ENCODE measurements at places on chromosomes 3 and 15.

DNA sequence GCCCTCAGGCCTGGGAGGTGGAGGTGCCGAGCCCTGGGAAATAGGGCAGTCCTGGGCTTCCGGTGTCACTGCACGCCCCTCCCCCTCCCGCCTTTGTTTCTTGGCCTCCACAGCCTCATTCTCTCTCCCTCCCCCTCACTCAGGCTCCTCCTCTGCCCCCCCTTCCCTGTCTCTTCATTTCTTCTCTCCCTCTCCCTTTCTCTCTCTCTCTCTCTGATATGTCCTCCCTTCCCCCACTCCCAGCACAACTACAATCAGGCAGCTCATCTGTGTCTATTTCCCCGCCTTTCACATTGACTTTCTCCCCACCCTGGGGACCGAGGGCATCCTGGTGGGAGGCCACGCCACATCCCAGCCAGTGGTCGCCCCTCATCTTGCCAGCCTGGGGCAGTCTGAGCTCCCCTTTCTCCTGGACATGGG is 40.2 kb downstream of the IDH2 start:
- no peak overlapping the region for H3K27ac ChIP-seq
- DNase-seq: no peak
- no peaks in the 10 kb centered on the region for H3K36me3 ChIP-seq
- peaks cover 16% of the 10 kb centered on the region for H3K4me1 ChIP-seq
- no peak overlapping the region for H3K4me3 ChIP-seq

GRCh38 chr3:69385123-69385722 is 665 bp downstream of the FRMD4B start:
- H3K27ac ChIP-seq: no peak overlapping the region
- no peaks in the 10 kb centered on the region for H3K36me3 ChIP-seq
- peaks cover 7% of the 10 kb centered on the region for H3K4me1 ChIP-seq
- no peak for DNase-seq

DNA sequence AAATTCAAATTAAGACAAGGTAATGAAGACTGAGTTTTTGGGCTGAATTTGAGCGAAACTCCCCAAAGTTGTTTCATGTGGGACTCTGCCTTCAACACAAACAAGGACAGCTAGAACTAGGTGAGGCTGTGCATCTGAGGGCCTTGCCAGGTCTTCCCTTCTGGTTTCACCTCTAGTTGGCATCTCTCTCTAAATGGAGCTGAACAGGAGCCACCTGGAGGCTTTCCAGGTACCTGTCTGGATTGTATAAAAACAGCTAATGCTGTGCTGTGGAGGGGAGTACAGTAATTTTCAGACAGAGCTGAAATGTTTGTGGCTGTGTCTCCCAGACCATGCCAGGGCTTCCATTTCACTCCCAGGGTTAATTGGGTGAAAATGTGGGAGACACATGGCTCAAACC is 27.1 kb downstream of the TRIM71 start:
- peaks cover 69% of the 10 kb centered on the region for H3K4me1 ChIP-seq
- DNase-seq: no peak
- no peaks in the 10 kb centered on the region for H3K36me3 ChIP-seq
- no peak overlapping the region for H3K4me3 ChIP-seq

DNA sequence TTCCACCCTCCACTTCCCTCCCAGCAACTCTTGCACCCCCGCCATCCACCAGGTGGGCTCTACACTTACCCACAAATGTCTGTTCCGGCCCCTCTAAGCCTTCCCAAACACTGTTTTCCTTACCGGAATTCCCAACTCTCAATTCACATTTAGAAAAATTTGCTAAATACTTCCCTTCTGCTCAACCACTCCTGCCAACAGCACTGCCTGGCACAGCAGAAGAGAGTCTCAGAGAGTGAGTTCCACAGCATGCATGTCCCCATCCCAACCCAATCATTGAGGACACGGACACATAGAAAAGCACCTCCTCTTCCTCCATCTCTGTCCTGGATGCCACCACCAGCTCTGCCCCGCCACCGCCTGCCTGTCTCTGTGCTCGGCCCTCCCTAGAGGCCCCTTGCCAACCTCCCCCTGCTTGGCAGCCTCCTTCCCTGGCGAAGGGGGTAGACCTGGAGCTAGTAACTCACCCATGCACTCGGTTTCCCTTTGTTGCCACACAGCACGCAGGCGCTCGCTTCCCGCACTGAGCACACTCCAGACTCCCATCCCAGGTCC is 66.2 kb upstream of the SLC6A1 start:
- H3K36me3 ChIP-seq: no peaks in the 10 kb centered on the region
- H3K27me3 ChIP-seq: no peaks in the 10 kb centered on the region
- H3K4me1 ChIP-seq: no peaks in the 10 kb centered on the region
- no peak for DNase-seq
- no peak overlapping the region for H3K27ac ChIP-seq
- H3K4me3 ChIP-seq: no peak overlapping the region

DNA sequence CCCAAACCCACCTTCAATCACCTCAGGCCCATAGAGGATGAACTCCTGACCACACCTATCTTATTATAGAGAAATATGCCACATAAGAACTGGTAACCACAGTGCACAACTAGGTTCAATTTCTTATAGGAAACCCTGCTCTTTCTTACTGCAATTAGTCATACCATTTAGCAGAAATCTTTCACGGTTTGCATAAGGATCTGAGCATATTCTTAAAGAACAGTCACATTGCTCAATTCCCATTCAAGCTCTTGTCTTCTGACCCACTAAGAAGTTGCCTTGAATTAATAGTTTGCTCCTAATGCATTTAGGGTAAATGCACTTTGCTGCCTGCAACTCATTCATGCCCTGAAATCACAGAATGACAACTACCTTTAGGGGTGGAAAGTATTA is 9.2 kb downstream of the ERC2 start:
- DNase-seq: no peak
- no peaks in the 10 kb centered on the region for H3K36me3 ChIP-seq
- H3K4me1 ChIP-seq: no peaks in the 10 kb centered on the region
- H3K27me3 ChIP-seq: no peaks in the 10 kb centered on the region

- H3K27me3 ChIP-seq: no peaks in the 10 kb centered on the region
- H3K4me1 ChIP-seq: peaks cover 3% of the 10 kb centered on the region
- H3K27ac ChIP-seq: peak overlapping the region; percentile 54
- H3K36me3 ChIP-seq: no peaks in the 10 kb centered on the region
- peak; percentile 22 for DNase-seq
- H3K4me3 ChIP-seq: peak overlapping the region; percentile 88
These were observed 630 bp downstream of the ATP6V1A start for GRCh38 chr3:113747283-113748046.

GRCh38 chr15:60673918-60674558 is 195.1 kb upstream of the ICE2 start:
- H3K27me3 ChIP-seq: no peaks in the 10 kb centered on the region
- H3K27ac ChIP-seq: no peak overlapping the region
- no peak overlapping the region for H3K4me3 ChIP-seq
- no peaks in the 10 kb centered on the region for H3K36me3 ChIP-seq
- no peaks in the 10 kb centered on the region for H3K4me1 ChIP-seq
- DNase-seq: peak; percentile 60

DNA sequence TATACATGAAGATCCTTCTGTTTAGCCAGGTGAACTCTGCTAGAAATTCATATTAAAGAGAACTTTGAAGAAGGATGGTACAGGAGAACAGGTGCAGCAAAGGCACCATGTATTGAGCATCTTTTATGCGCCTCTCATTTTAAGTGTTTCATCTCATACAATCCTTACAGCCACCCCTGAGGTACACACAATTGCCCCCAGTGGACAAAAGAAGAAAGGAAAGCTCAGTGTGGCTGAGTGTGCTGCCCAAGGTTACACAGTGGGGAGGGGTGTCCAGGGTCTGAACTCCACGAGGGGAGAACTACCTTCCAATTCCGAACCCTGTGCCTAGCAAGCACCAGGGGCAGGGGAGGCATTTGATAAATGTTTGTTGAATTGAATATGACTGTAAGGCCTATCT is 98.6 kb downstream of the MECOM start:
- H3K4me3 ChIP-seq: no peak overlapping the region
- H3K36me3 ChIP-seq: peaks cover 2% of the 10 kb centered on the region
- no peak for DNase-seq
- H3K27me3 ChIP-seq: no peaks in the 10 kb centered on the region

GRCh38 chr15:99430881-99431401 is 134.8 kb upstream of the MEF2A start:
- H3K27ac ChIP-seq: no peak overlapping the region
- no peak overlapping the region for H3K4me3 ChIP-seq
- DNase-seq: no peak
- peaks cover 17% of the 10 kb centered on the region for H3K4me1 ChIP-seq

- H3K27me3 ChIP-seq: no peaks in the 10 kb centered on the region
- peaks cover 7% of the 10 kb centered on the region for H3K4me1 ChIP-seq
- H3K36me3 ChIP-seq: peaks cover 24% of the 10 kb centered on the region
- no peak overlapping the region for H3K27ac ChIP-seq
- peak; percentile 12 for DNase-seq
These were observed 28.2 kb downstream of the TPM1 start for GRCh38 chr15:63070681-63071129.

- H3K4me1 ChIP-seq: no peaks in the 10 kb centered on the region
- H3K27me3 ChIP-seq: no peaks in the 10 kb centered on the region
- H3K4me3 ChIP-seq: no peak overlapping the region
These were observed 100.0 kb upstream of the LINGO1 start for GRCh38 chr15:77732514-77733335.

DNA sequence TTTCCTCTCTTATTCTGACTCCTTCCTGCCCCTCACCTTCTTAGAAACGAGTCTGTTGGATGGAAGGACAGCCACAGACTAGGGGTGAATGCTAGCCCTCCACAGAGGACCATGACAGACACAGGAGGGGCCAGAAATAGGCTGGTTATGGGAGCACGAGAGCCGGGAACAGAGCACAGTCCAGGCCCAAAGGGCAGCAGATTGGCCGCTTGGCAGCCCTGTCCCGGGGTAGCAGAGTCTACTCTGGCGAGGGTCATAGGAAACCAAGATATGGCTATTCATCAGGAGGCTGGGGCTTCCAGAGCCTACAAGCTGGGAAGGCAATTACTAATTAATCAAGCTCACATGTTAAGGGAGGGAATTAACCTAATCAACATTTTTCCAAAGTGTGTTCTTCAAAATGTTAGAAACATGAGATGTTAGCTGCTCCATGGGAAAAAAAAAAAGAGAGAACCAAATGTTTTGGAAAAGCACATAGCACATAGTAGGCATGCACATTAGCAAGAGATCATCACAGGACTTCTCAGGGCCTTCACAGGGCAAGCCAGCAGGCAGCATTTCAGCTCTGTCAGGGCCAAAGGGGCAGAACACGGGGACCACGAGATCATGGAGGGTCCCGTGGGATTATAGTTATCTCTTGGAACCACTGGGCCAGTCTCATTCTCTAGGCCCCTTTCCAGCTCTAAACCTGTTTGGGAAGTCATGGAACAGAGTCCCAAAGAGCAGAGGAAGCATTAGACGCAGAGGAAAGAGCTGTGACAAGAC is 13.3 kb downstream of the SEMA3G start:
- H3K27me3 ChIP-seq: no peaks in the 10 kb centered on the region
- H3K4me3 ChIP-seq: no peak overlapping the region
- DNase-seq: no peak
- no peaks in the 10 kb centered on the region for H3K4me1 ChIP-seq
- no peaks in the 10 kb centered on the region for H3K36me3 ChIP-seq
- H3K27ac ChIP-seq: no peak overlapping the region
